ENCODE measurements at places on chromosomes 13 and 19.

DNA sequence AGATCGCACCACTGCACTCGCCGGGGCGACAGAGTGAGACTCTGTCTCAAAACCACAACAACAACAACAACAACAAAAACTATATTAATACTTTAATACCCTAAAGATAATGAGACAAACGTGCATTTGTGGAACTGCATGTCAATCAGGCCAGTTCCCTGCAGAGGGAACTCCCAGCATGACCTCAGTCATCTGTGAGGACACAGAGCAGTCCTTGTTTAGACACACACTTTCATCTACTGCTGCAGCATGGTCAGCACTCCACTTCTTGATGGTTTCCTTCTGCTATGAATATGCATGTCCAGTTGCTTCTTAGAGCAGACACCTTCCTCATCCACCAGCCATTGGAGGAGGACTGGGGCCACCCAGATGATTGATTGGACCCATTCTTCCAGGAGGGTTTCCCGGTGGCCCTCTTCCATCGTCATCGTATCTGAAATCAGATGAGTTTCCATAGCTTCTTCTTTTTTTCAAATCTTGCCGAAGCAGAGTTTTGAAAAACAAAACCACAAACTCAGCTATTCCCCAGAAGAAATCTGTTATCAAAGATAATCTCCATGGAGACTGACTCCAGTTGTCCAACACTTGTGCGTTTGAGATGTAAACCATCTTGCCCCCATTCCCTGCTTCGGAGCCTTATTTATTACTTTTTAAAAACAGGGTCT lies 26.5 kb downstream of the ZNF607 start:
- peak; percentile 9 for DNase-seq

DNA sequence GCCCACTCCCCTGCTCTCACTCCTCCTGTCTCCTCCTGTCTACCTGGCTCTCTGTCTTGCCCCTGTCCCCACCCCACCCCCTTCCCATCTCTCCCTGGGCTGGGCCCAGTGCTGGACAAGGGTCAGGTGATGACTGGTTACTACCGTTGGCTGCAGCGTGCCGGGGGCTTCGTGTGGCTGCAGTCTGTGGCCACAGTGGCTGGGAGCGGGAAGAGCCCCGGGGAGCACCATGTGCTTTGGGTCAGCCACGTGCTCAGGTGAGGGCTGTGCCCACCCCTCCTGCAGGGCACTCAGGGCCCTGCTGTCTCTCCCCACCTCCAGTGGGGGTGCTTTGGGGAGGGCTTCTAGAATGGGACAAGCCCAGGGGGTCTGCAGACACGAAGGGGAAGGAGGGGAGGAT lies 7.6 kb downstream of the TMEM160 start:
- no peak for DNase-seq

- no peak for DNase-seq
Measured at GRCh38 chr19:58091251-58091995, 6.6 kb downstream of the ZSCAN18 start.

GRCh38 chr19:54319892-54320670 lies 7.1 kb upstream of the LILRA5 start:
- no peak for DNase-seq

GRCh38 chr13:35499196-35499662 lies 22.7 kb upstream of the MAB21L1 start:
- DNase-seq: peak; percentile 73

DNA sequence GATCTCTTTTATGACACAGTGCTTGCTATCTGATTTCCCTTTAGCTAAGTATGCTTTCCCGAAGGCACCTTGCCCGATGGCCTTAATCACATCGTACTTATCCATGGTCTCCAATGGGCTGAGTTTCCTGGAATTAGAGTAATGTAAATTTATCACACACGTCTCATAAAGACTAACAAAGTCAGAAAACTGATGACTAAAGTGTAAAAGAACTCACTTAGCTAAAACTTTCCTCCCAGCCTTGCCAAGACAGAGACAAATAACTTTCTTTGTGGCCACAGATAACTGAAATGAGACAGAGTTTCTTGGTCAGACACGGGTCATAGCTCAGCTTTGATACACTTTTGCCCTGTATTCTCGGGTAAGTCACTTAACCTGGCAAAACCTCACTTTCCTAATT lies 1.5 kb downstream of the NEK5 start:
- DNase-seq: no peak

GRCh38 chr13:23810685-23811240 lies 78.4 kb downstream of the MIPEP start:
- DNase-seq: no peak

GRCh38 chr19:2096034-2096479 lies at the start of gene MOB3A:
MOB3A (minus strand) TSS chr19:2096326; CDS start chr19:2078560, 17,766 bp downstream.
- peak; percentile 99 for DNase-seq

GRCh38 chr13:113122550-113123225 lies at the start of gene F10:
F10 (plus strand) TSS chr13:113122799; CDS start chr13:113122856, 57 bp downstream.
- peak; percentile 68 for DNase-seq

DNA sequence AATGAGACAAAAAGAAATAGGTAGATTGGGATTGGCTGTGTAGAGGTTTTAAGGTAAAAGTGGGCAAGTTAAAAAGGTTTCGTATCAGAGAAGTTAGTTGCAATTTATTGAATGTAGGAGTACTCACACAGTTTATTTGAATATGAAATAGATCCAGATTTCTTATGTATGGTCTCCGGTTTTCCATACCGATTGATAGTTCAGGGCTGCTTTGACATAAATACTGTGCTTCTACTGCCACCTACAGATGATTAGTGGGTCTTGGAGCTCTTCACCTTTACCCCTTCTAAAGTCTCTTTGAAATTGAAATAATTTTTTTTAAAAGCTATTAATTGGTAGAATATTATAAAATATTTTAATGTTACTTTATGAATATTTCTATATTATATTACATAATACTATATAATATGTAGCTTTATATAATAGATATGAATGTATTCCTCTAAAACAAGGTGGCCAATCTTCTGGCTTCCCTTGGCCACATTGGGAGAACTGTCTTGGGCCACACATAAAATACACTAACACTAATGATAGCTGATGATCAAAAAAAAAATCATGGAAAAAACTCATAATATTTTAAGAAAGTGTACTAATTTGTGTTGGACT lies 7.7 kb upstream of the GPR18 start:
- peak; percentile 48 for DNase-seq

- DNase-seq: no peak
Measured at GRCh38 chr13:99193152-99193551, 7.5 kb upstream of the UBAC2 start.

DNA sequence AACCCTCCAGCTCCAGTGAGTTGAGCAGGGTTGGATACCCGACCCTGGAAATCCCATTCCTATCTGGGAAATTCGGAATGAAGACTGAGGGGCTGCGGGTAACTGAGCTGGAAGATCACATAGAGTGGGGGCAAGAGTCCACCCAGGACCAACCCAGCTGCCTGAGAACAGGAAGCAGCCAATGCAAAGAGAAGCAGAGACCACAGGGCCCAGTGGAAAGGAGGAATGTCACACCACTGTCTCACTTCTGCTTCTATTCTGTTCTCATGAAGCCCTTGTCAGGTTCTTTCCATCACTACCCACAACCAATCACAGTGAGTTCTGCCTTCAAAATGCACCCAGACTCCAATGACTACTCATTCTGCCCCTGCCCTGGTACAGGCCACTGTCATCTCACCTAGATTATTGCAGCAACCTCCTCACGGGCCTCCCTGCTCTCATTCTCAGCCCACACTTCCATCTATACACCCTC lies 15.3 kb downstream of the DYRK1B start:
- DNase-seq: no peak

DNA sequence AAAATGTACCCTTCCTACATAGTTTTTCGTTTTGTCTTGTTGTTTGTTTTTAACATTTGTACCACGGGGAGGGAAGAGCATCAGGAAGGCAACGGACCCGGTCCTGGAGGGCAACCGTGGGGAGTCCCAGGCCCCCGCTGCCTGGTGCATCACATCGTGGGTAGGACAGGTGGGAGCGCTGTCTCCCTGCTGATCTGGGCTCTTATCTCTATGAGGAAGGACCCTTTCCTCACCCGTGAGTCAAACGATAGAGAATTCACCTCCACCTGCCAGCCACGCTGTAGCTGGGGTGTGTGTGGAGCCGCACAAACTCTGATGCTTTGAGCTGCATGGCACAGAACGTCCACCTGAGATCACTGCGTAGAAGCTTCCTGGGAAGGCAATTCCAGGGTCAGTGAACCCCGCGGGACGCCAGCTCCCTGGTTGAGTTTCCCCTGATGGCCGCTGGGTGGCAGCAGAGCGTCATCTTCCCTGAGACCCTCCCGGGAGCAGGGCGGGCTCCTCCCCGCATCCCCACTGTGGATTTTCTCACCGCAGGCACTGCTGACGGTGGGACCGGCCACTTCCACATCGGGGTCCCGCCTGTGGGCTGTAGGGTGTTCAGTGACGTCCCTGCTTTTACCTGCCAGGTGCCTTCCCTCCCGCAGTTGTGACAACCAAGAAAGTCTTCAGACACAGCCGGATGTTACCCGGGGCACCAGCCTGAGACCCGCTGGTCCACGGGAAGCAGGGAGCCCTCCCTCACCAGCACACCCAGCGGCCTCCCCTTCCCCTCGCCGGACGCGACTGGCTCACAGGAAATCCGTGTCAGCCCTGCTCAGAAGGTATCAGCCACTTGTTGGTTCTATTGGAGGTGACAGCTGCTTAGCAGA lies 54.7 kb downstream of the ZNF787 start:
- DNase-seq: peak; percentile 93

- no peak for DNase-seq
Measured at GRCh38 chr19:18840288-18841267, 8.8 kb downstream of the UPF1 start.

DNA sequence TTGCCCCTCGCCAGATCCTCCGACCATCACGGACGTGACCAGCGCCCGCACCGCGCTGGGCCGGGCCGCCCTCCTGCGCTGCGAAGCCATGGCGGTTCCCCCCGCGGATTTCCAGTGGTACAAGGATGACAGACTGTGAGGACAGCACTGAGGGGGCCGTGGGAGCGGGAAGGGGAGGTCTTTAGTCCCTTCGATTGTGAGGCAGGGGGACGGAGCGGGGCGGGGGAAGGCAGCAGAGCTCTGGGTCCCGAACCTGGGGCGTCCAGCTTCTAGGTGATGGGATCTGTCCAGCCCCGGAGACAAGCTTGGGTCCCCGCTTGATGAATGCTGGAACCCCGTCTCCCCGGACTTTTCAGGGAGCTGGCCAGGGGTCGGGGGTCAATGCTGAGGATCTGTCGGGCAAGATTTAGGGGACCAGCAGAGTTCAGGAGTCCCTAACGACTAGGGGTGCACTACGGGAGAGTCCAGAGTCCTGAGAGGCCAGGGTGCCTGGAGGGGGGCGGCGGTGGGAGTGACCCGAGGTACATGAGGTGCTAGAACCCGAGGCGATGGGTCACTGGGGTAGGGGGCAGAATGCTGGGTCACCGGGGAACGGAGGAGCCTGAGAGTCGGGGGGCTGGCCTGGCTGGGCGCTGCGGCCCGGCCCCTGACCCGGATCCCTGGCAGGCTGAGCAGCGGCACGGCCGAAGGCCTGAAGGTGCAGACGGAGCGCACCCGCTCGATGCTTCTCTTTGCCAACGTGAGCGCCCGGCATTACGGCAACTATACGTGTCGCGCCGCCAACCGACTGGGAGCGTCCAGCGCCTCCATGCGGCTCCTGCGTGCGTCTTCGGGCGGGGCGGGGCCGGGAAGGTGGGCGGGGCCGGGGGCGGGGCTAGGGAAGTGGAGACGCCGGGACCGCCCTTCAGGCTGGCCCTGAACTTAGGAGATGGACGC lies 14.6 kb downstream of the VSIG10L start:
- peak; percentile 76 for DNase-seq

- DNase-seq: no peak
Measured at GRCh38 chr19:39372047-39372802, 18.7 kb downstream of the PAF1 start.

DNA sequence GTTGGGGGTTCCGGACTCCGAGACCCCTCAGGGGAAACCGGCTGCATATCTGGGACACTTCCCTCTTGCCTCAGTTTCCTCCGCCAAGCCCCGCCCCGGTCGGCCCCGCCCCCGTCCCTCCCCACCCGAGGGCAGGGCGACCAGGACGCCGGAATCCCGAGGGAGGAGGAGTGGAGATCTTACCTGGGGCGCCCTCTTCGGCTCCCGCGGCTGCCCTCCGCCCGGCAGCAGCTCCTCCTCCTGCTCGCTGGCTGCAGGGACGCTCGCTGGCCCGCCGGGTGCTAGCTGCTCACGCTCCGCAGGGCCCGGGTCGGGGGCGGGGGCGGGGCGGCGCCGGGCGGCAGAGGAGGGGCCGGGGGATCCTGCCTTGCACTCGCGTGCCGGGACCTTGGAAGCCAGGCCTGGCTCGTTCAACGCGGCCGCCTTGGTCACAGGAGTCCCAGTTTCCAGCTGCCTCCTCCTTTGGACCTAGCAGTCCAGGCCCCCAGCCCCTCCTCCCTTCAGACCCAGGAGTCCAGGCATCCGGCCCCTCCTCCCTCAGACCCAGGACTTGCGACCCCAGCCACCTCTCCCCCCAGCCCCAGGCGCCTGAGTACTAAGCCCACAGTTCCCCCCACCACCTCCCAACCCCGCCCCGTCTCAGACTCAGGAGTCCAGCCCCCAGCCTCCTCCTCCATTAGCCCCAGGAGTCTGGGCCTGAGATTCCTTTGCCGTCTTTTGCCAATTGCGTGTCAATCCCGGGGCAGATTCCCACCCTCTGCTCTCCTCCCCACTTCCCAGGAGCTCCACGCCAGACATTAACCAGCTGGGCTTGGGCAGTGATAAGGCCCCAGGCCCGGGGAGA lies at the start of gene NTF4:
Gene NTF4, minus strand, starts transcription at position 51 of the 844 bp plus-strand sequence. CDS start 2,821 bp downstream, outside the sequence.
- DNase-seq: no peak

DNA sequence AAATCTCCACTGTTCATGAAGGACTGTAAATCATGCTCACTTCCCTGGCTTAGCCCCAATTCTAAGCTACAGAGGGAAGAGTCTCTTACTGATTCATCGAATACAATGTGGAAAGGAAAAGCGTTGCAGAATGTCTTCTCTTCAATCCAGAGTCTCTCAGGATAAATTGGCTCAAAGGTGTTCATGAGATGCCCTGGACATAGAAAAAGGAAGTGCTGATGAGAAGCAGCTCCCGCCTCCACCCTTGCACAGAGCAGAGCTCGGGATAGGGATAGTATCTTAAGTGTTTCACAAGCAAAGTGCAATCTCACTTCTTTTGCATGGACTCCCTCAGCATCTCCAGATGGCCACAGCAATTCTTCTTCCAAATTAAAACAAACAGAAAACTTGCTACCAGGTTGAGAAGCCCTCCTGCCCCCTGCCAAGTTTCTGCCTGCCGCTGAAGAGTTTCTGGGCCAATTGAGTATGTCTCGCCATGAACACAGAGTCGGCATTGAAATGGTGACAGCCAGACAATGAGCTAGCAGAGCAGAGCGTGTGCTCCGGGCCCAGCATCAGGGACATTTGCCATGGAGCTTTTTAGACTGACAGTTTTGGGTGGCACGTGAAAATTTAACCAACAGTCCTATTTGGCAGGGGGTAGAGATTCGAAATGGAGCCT lies 85.7 kb downstream of the C13orf42 start:
- no peak for DNase-seq

GRCh38 chr19:36527873-36528193 lies 238 bp downstream of the ZNF260 start:
- no peak for DNase-seq

- DNase-seq: no peak
Measured at GRCh38 chr13:79508224-79508961, 27.4 kb downstream of the NDFIP2 start.

GRCh38 chr19:8034178-8034525 lies 18.4 kb upstream of the CCL25 start:
- DNase-seq: no peak
